Common myeloid progenitor, CD34-positive (primary cell): ENCODE measurements at places on chromosomes 1 and 21.

- DNase-seq: peak; percentile 75
Observed at GRCh38 chr1:11478571-11479374, at the start of gene DISP3. Gene DISP3, plus strand, starts transcription at chr1:11479155. Its CDS starts 21,838 bp downstream, at chr1:11500993.

- peak; percentile 23 for DNase-seq
Observed at GRCh38 chr1:91004145-91004544, 17.7 kb downstream of the ZNF644 start.

GRCh38 chr1:6703016-6703415, 1.4 kb upstream of the DNAJC11 start:
- DNase-seq: no peak

GRCh38 chr1:211944733-211945500, 90.4 kb downstream of the INTS7 start:
- DNase-seq: no peak

- no peak for DNase-seq
Observed at GRCh38 chr1:55038974-55039341, 390 bp upstream of the PCSK9 start.

- peak; percentile 32 for DNase-seq
Observed at GRCh38 chr1:21396516-21396915, 43.4 kb upstream of the NBPF3 start.
